Panc1 (cell line): ENCODE measurements at places on chromosomes 16 and 17. TPM values are rescaled to one million over a fixed set of nuclear protein-coding genes. Genes with fewer than 3 reads are reported as not detected.

The CFAP97D1 gene
- not detected for total RNA-seq

DNA sequence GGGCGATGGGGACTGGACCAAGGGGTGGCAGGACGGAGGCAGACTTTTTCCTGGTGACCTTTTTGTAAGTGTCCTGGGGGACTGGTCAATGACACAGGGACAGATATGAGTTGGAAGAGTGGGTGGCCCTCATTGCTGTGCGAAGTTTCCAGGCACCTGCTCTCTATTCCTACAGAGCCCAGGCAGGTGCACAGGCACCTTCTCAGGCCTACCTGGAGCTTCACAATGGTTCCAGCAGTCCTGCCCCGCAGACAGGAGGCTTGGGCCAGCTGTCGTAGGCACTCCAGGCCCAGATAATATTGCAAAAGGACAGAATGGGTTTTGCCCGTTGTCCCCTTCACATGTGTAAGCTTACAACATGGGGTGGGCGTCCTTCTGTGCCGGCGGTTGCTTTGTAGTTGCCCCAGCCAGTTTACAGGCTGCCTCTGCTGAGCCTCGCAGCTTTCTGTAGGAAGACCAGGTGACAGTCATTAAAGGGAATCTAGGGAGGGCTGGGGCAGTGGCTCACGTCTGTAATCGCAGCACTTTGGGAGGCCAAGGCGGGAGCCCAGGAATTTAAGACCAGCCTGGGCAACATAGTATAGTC, 84.3 kb downstream of the ARHGAP23 start:
- H3K4me3 ChIP-seq, result no peak overlapping the region
- no peak overlapping the region for H3K27ac ChIP-seq
- H3K36me3 ChIP-seq, result no peaks in the 10 kb centered on the region
- no peak for DNase-seq

GRCh38 chr16:21684199-21684598, 20.4 kb downstream of the OTOA start:
- peaks cover 7% of the 10 kb centered on the region; the same call in 1 of the 2 replicates for H3K27me3 ChIP-seq
- no peaks in the 10 kb centered on the region for H3K36me3 ChIP-seq
- DNase-seq, result no peak

DNA sequence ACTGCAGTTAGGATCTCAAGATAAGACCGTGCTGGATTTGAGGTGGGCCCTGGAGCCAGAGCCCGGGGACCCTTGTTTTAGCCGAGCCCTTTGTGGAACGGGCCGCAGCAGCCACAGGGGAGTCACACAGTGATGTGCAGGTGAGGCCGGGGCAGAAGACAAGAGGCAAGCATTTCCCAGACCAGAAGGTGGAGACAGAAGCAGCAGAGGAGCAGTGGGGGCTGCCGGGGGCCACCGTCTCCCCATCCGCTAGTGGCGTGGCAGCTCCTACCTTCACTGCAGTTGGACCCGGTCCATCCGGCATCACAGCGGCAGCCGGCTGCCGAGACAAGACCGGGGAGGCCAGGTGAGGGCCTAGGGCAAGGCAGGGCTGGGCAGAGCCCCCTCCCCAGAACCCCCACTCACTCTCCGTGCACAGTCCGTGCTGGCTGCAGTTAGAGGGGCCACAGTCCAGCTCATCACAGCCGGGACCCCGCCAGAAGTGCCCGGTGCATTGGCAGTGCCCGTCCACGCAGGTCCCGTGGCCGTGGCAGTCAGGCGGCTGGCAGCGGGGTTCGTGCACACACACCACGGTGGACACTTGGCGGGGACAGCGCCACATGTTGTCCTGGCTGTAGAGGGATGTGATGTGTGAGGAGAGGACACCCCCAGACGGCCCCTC, 6.0 kb downstream of the NAGPA start:
- H3K36me3 ChIP-seq, result no peaks in the 10 kb centered on the region
- no peaks in the 10 kb centered on the region for H3K27me3 ChIP-seq
- no peak for DNase-seq

The CDH5 gene
- total RNA-seq, result 0.18 TPM

- no peaks in the 10 kb centered on the region for H3K27me3 ChIP-seq
- no peaks in the 10 kb centered on the region for H3K4me1 ChIP-seq
- no peak overlapping the region for H3K4me3 ChIP-seq
- DNase-seq, result no peak
- no peaks in the 10 kb centered on the region for H3K36me3 ChIP-seq
These were observed 39.1 kb downstream of the CDRT15 start for GRCh38 chr17:14197586-14197985.

The ANKS3 gene
- 26.6 TPM for total RNA-seq

The CDH16 gene
- total RNA-seq, result not detected

- DNase-seq, result no peak
- H3K27ac ChIP-seq, result no peak overlapping the region
- H3K27me3 ChIP-seq, result no peaks in the 10 kb centered on the region
- no peak overlapping the region for H3K4me3 ChIP-seq
These were observed 220.1 kb downstream of the SLC39A11 start for GRCh38 chr17:72872396-72872795.

The MYL4 gene
- total RNA-seq, result 0.49 TPM

DNA sequence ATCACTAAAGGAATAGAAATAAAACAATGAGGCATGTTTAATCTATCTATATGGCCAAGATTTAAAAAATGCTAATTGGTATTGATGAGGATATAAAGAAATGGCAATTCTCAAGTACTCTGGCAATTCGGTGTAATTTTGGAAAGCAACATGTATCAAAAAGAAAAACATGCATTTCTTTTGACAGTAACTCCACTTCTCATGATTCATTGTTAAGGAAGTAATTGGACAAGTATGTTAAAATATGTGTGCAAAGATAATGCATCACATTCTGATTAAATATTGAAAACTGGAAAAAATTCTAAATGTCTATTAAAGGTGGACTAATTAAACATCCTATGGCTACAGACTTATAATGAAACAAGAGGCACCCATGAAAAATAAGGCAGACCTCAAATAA, 81.2 kb downstream of the CREBBP start:
- H3K36me3 ChIP-seq, result no peaks in the 10 kb centered on the region
- no peak overlapping the region for H3K27ac ChIP-seq

The ORC6 gene
- 33.5 TPM for total RNA-seq

DNA sequence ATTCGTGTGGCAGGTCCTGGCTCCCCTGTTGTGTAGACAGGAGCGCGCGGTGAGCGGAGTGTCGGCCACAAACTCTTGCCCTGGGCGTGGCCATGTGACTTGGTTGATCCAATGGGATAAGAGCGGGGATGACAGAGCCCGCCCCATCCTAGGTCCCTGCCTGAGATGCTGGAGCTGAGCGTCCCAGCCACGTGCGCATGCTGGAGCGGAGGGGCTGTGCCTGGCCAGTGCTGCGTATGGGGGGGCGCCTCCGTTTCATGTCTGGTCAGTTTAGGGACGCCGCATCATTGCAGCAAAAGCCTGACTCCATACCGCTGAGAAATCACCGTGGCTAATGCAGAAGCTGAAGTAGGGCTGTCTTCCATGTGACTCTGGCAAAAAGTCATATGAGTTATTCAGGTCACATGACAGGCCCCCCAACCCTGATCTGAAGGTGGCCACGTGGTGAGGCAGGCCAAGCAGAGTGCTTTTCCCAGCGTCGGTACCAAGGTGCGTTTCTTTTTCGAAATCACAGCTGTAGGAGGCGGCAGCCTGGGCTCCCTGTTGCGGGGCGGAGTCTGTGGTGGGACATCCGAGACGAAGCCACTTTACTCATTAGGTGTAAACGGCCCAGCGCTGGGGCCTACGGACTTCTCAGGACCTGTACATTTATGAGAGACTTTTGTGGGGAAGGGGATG, 22.5 kb downstream of the HSBP1 start:
- no peaks in the 10 kb centered on the region for H3K36me3 ChIP-seq
- no peak for DNase-seq
- H3K4me3 ChIP-seq, result no peak overlapping the region
- no peaks in the 10 kb centered on the region for H3K4me1 ChIP-seq
- H3K27me3 ChIP-seq, result no peaks in the 10 kb centered on the region

- no peaks in the 10 kb centered on the region for H3K27me3 ChIP-seq
- no peak overlapping the region for H3K4me3 ChIP-seq
- DNase-seq, result no peak
- peaks cover 46% of the 10 kb centered on the region for H3K4me1 ChIP-seq
- H3K36me3 ChIP-seq, result no peaks in the 10 kb centered on the region; the same call in 1 of the 2 replicates
- H3K27ac ChIP-seq, result no peak overlapping the region; the same call in 1 of the 2 replicates
These were observed 24.9 kb downstream of the GSE1 start for GRCh38 chr16:85637808-85638647.

The RPL23 gene
- total RNA-seq, result 649 TPM

The PPY gene
- total RNA-seq, result not detected

DNA sequence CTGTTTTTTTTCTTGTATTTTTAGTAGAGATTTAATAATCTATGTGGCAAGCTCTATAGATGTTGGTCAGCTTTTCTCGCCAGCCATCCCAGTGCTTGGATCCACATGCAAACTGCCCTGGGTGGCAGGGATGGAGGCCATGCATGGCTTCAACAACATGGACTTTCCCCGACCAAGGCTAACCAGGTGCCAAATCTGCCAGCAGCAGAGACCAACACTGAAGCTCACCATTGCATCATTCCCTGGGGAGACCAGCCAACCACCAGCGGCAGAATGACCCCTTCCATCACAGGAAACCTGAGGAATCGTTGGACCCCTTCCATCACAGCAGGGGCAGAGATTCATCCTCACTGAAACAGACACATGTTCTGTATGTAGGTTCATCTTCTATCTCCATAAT, 27.7 kb upstream of the ERCC4 start:
- peaks cover 28% of the 10 kb centered on the region for H3K27me3 ChIP-seq
- no peak overlapping the region for H3K4me3 ChIP-seq
- H3K36me3 ChIP-seq, result no peaks in the 10 kb centered on the region
- no peaks in the 10 kb centered on the region for H3K4me1 ChIP-seq
- no peak for DNase-seq
- no peak overlapping the region for H3K27ac ChIP-seq

The KRTAP1-1 gene
- total RNA-seq, result not detected

DNA sequence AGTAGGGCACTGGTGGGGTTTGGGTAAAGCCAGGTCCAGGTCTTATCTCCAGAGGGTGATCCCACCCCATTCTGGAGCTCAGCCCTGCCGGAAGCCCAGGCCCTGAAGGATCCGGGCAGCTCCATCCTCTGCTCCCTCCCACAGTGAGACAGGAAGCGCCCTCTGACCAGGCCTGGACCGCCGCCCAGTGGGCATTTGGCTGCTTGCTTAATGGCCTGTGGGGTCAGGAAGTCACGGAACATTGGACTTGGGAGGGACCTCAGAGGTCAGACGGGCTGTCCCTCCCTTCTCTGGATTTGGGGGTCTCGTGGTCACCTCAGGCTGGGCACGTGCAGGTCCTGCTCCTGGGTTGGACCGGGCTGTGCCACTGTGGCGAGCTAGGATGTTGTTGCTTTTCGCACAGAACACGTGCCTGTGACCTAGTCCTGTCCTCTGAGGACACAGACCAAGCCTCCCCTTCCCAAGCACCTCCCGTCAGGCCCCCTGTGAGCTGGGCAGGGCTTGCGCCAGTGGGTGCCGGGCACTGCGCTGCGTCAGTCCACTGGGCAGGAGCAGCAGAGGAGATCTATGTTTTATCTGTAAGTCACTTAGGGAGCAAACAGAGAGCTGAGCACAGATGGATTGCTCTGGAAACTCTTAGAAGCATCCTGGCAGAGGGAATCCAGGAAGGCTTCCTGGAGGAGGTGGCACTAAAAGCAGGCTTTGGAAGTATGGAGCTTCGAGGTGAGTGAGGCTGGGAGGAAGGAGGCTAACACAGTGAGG, 49.4 kb upstream of the GSE1 start:
- H3K4me1 ChIP-seq, result peaks cover 83% of the 10 kb centered on the region
- H3K27me3 ChIP-seq, result no peaks in the 10 kb centered on the region
- H3K4me3 ChIP-seq, result peak overlapping the region; percentile 39
- no peaks in the 10 kb centered on the region for H3K36me3 ChIP-seq
- no peak for DNase-seq

GRCh38 chr17:59423903-59424302, 92.4 kb downstream of the YPEL2 start:
- H3K27ac ChIP-seq, result no peak overlapping the region
- no peak for DNase-seq
- no peaks in the 10 kb centered on the region for H3K4me1 ChIP-seq
- H3K4me3 ChIP-seq, result no peak overlapping the region

The BEAN1 gene
- total RNA-seq, result not detected

- peak; percentile 64 for DNase-seq
- no peaks in the 10 kb centered on the region for H3K4me1 ChIP-seq
- H3K27ac ChIP-seq, result no peak overlapping the region
These were observed 3.7 kb upstream of the LYZL6 start for GRCh38 chr17:35947156-35947585.

DNA sequence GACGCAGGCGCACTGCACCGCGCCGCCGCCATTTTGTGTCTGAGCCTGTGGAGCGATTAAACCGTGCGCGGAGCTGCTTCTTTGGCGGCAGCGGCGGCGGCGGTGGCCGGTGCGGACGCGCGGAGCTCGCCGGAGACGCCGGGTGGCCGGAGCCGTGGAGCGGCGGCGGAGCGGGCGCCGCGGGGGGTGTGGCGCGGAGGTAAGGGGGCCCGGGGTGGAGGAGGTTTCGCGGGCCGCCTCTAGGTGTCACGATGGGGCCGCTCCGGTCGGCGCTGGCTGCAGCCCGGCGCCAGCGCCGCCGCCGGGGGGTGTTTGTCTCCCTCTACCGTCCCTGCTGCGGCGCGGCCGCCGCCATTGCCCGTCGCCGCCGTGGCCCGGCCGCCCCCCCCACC, at the start of gene CTCF:
Gene CTCF (plus strand): TSS at position 1 of the 392 bp plus-strand sequence. CDS start 48,307 bp downstream, outside the sequence.
- peaks cover 5% of the 10 kb centered on the region; the same call in 1 of the 2 replicates for H3K36me3 ChIP-seq
- H3K27ac ChIP-seq, result peak within 1 kb of the TSS; percentile 89
- peak within 1 kb of the TSS; percentile 78 for H3K4me3 ChIP-seq
- no peak for DNase-seq

- no peak for DNase-seq
- H3K4me1 ChIP-seq, result no peaks in the 10 kb centered on the region
- no peak overlapping the region for H3K4me3 ChIP-seq
- H3K36me3 ChIP-seq, result 0 out of 2 replicates have a peak, but pooled peaks cover 2% of the 10 kb centered on the region
These were observed 9.4 kb downstream of the XYLT2 start for GRCh38 chr17:50355336-50355700.

The KRT13 gene
- total RNA-seq, result 0.36 TPM

The DLX4 gene
- total RNA-seq, result 11.2 TPM

DNA sequence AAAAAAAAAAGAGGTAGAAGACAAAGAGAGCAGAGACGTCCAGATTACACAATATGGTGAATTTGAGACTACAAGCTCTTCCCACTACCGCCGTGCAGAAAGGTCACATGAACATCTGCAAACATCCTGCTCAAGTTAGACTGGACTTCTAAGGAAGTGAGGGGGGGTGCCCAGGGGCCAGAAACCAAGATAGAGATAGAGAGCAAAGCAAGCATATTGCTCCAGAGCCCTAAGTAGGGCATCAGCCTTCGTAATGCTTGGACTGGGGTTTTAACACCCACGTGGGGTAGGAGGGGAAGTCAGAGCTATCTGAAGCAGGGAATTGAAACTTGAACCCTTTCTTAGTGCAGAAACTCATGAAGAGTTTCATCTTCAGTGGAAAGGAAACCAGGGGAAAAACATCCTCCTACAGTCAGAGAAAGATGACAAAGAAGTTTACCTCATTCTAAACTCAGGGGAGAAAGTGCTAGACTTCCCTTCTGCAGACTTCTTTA, 8.7 kb downstream of the CLEC19A start:
- DNase-seq, result no peak
- no peak overlapping the region for H3K27ac ChIP-seq
- no peak overlapping the region for H3K4me3 ChIP-seq
- H3K4me1 ChIP-seq, result no peaks in the 10 kb centered on the region
